ENCODE measurements at places on chromosomes 11 and 22. TPM values are rescaled to one million over a fixed set of nuclear protein-coding genes. Genes with fewer than 3 reads are reported as not detected.
A peak's percentile ranks its signal among the peaks of the same experiment; 100 is the strongest.

CRYBB2 gene
- not detected for total RNA-seq

DNA sequence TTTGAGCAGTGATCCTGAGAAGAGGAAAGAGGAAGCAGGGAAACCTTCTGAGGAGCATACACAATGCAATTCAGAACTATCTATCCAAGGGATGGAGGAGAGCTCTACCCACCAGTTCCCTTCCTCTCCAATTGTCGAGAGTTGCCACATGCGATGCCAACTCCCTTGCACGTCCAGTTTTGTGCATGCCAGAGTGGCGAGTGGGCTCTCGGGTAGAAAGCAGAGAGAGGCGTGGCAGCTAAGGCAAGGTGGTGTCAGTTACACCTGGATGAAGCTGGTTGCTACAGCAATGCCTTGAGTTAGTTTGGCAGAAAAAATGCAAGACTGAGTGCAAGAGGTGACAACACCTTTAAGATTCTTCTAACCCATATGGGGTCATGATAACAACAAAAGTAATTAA is 420.4 kb upstream of the CCDC90B start:
- no peaks in the 10 kb centered on the region for H3K4me1 ChIP-seq
- no peak for DNase-seq
- no peak overlapping the region for H3K4me3 ChIP-seq
- no peak overlapping the region for H3K27ac ChIP-seq

DNA sequence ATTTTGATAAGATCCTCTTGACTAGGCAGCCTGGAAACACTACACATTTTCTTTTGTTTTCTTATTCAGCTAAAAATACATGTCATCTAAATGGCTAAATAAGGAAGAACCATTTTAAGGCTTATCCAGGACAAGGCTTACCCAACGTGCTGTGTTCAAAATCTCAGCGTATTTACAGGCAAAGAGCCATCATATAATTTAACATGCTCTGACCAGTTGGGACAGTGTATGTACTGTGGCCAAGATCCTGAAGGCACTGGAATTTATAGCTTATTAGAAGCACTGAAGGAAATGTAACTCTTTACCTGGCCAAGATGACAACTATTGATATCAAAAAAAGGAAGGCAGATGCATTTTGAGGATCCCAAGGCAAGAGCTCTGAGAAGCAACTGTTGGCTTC is 71.1 kb downstream of the PPFIBP2 start:
- H3K27ac ChIP-seq, result no peak overlapping the region
- H3K4me1 ChIP-seq, result peaks cover 3% of the 10 kb centered on the region
- H3K27me3 ChIP-seq, result no peaks in the 10 kb centered on the region
- no peak overlapping the region for H3K4me3 ChIP-seq

GGTLC2 gene
- total RNA-seq, result 0.76 TPM

LPXN gene
- total RNA-seq, result 16.8 TPM

DNA sequence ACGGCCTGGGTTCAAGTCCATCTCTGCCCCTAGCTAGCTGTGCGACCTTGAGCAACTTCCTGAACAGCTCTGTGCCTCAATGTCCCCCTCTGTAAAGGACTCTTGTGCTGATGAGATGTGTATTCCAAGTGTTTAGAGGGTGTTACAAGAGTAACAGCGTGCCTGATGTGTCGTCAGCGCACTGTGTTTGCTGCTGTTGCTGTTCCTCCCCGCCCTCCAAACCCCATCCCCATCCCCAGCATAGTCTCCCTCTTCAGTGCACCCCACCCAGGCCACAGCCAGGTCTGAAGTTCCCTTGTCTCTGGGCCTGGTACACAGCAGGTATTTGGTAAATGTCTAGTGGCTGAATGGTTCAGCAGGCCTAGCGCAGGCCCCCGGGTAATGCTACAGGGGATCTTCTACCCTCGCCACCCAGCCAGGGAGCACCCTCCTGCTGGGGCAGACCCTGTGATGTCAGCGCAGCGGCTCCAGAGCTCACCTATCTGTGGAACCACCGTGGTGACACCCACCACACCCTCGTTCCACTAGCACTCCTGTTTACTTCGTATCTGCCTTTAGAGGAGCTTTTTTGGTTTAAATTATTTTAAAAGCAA is 10.3 kb downstream of the CBX7 start:
- H3K36me3 ChIP-seq, result no peaks in the 10 kb centered on the region
- no peaks in the 10 kb centered on the region for H3K27me3 ChIP-seq
- no peaks in the 10 kb centered on the region for H3K4me1 ChIP-seq
- no peak overlapping the region for H3K27ac ChIP-seq
- H3K4me3 ChIP-seq, result no peak overlapping the region

DNA sequence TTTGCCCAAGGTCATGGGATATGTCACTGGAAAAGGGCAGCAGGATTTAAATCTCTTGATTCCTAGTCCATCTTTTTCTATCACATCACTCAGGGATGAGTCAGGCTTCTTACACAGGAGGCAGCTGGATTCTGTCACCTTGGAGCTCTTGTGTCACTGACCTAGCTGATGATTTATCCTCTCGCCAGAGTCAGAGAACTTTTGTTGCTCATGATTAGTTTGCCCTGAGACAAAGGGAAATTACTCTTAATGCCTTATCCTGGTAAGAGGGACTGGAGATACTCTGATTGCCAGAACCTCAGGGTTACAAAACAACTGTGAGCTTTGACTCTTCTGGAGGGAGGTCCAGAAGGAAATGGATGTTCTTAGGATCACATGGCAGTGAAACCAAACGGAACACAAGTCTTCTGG is 10.1 kb downstream of the COA4 start:
- H3K4me3 ChIP-seq, result no peak overlapping the region
- H3K36me3 ChIP-seq, result peaks cover 5% of the 10 kb centered on the region
- H3K27ac ChIP-seq, result peak overlapping the region; percentile 2
- peaks cover 3% of the 10 kb centered on the region for H3K4me1 ChIP-seq

GRCh38 chr11:58629857-58630256 is 7.4 kb downstream of the CNTF start:
- H3K36me3 ChIP-seq, result no peaks in the 10 kb centered on the region
- H3K27me3 ChIP-seq, result no peaks in the 10 kb centered on the region
- no peak for DNase-seq

PDE3B gene
- total RNA-seq, result 7.4 TPM

PRR33 gene
- total RNA-seq, result not detected

DNA sequence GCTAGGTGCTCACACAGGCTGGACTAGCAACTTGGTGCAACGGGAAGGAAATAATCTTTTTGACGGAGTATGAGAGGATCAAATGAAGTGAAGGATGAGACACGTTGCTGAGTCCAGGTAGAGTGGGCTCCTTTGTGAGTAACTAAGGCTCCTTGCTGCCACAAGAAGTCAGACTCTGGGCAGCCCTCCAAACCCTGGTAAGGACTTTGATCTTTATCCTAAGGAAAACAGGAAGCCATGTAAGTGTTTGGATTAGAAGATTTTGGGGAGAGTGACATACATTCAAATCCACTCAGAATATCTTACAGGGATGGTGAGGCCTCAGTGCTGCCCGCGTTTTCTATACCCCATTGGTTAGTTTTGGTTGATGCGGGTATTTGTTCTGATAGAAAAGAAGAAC is 155.9 kb upstream of the RAG2 start:
- no peak for DNase-seq
- H3K27ac ChIP-seq, result no peak overlapping the region
- H3K27me3 ChIP-seq, result no peaks in the 10 kb centered on the region
- no peaks in the 10 kb centered on the region for H3K4me1 ChIP-seq
- no peak overlapping the region for H3K4me3 ChIP-seq
- no peaks in the 10 kb centered on the region for H3K36me3 ChIP-seq

- H3K27me3 ChIP-seq, result no peaks in the 10 kb centered on the region
- H3K4me1 ChIP-seq, result no peaks in the 10 kb centered on the region
- no peaks in the 10 kb centered on the region for H3K36me3 ChIP-seq
Observed at GRCh38 chr22:41555325-41555982, 5.4 kb upstream of the CSDC2 start.

DNA sequence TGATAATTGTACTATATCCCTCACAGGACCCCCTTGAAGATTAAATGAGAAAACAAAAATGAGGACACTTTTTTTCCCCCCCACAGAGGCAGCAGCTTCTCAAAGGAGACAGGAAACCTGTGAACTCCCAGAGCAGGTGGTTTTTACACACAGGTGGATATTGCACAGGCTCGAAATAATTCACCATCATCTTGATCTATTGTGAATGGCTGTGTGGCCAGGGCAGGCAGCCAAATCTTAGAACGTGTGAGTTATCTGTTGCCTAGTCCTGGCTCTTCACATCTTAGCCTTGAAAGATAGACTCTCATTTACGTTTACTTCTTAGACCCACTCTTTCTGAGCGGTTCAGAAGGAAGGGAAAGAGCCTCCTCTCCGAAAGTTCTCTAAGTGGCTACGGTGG is 23.5 kb downstream of the PPFIBP2 start:
- H3K4me3 ChIP-seq, result no peak overlapping the region
- no peaks in the 10 kb centered on the region for H3K36me3 ChIP-seq
- H3K27me3 ChIP-seq, result no peaks in the 10 kb centered on the region
- no peaks in the 10 kb centered on the region for H3K4me1 ChIP-seq
- no peak for DNase-seq

ARHGAP32 gene
- total RNA-seq, result 30.8 TPM

DNA sequence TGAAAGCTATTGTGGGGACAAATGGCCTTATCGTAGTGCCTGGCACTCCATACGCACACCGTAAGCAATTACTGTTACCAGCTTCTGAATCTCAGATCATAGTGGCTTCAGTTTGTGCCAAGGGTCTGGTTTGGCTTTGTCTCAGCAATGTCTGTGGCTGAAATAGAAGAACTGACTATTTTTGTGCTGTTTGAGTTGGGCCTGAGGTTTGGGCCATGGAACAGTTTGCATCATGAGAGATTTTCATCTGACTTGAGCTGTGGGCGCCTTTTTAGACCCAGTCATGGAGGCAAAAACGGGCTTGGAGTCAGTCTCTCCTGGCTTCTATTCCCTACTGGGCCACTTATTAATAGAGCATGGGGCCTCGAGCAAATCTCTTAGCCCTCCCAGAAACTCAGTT is 121.1 kb upstream of the CRYBB3 start:
- DNase-seq, result no peak
- H3K4me3 ChIP-seq, result no peak overlapping the region
- H3K36me3 ChIP-seq, result no peaks in the 10 kb centered on the region
- H3K4me1 ChIP-seq, result no peaks in the 10 kb centered on the region
- no peak overlapping the region for H3K27ac ChIP-seq
- H3K27me3 ChIP-seq, result no peaks in the 10 kb centered on the region

GRCh38 chr11:102614485-102614884 is 10.6 kb downstream of the MMP20 start:
- no peak overlapping the region for H3K27ac ChIP-seq
- H3K27me3 ChIP-seq, result no peaks in the 10 kb centered on the region
- peaks cover 3% of the 10 kb centered on the region for H3K4me1 ChIP-seq
- H3K36me3 ChIP-seq, result no peaks in the 10 kb centered on the region

TRIM22 gene
- 80.9 TPM for total RNA-seq

B3GAT1 gene
- total RNA-seq, result 3.7 TPM

- H3K4me1 ChIP-seq, result peaks cover 3% of the 10 kb centered on the region
- no peaks in the 10 kb centered on the region for H3K27me3 ChIP-seq
- H3K36me3 ChIP-seq, result no peaks in the 10 kb centered on the region
- no peak for DNase-seq
- peak overlapping the region; percentile 98 for H3K4me3 ChIP-seq
Observed at GRCh38 chr11:3796002-3796311, 1.4 kb downstream of the NUP98 start.

- H3K4me3 ChIP-seq, result peak overlapping the region; percentile 56
- peaks cover 5% of the 10 kb centered on the region for H3K4me1 ChIP-seq
- no peaks in the 10 kb centered on the region for H3K27me3 ChIP-seq
Observed at GRCh38 chr11:67267188-67268080, 1.2 kb downstream of the GRK2 start.

DNA sequence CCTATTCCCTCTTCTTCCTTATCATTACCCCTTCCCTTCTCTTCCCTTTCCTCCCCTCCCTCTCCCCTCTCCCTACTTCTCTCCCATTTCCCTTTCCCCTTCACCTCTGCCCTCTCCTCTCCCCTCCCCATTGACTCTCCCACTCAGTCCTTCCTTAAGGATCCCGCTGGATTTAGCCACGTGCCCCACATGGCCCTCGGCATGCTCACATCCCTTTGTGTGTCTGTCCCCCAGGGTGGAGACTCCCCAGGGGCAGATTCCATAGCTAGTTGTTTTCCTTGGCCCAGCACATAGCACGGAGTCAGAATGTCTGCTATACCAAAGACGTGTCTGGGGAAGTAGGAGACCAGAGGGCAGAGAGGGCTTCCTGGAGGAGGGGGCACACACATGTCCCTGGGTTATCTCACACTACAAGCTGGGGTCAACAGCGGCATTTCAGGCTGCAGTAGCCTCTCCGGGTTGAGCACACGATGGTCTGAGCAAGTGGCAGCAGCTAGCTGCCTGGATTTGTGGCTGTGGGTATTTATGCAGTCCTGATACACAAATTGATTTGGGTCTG is 487.0 kb downstream of the TBC1D22A start:
- no peak for DNase-seq
- no peak overlapping the region for H3K4me3 ChIP-seq
- H3K4me1 ChIP-seq, result no peaks in the 10 kb centered on the region
- H3K27ac ChIP-seq, result no peak overlapping the region
- no peaks in the 10 kb centered on the region for H3K27me3 ChIP-seq
- no peaks in the 10 kb centered on the region for H3K36me3 ChIP-seq

ZNF70 gene
- 6.6 TPM for total RNA-seq

DNA sequence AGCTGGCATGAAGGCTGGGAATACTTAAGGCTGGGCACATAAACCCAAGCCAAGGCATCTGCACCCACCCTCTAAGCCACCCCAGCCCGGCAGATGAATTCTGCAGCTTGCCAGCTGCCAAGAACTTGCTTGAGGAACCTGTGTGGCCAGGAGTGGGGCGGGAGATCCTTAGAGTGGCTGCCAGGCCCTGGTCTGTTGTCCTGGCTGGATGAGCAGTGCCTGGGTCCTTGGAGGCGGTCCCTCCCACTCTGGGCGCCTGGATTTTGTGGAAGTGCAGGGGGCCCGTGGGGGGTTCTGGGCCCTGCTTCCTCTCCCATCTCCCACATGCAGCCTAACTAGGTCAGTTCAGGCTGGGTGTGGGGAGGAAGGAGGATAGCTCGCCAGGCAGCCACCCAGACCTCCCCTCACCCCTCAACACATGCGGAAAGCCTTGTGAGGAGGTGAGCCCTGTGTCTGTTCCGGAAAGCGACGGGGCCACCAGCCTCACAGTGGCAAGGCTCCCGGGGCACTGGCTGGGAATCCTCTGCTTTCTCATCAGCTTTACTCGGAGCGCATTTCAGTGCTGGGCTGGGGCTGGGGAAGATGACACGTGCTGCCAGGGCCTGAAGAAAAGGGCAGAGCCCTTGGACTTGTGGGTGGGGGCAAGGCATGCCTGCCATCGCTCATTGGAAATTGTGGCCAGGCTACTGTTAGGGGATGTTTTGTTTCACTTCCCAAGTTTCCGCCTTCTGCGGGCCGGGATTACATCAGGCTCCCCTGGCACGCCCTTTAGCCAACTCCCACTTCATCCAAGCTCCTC is 8.4 kb downstream of the DAGLA start:
- no peak overlapping the region for H3K4me3 ChIP-seq
- peaks cover 3% of the 10 kb centered on the region for H3K4me1 ChIP-seq
- H3K27me3 ChIP-seq, result no peaks in the 10 kb centered on the region
- H3K36me3 ChIP-seq, result no peaks in the 10 kb centered on the region

GRCh38 chr11:64222651-64223000 is 3.4 kb downstream of the TRPT1 start:
- DNase-seq, result no peak
- no peak overlapping the region for H3K27ac ChIP-seq
- H3K27me3 ChIP-seq, result no peaks in the 10 kb centered on the region
- H3K4me3 ChIP-seq, result no peak overlapping the region
- H3K4me1 ChIP-seq, result no peaks in the 10 kb centered on the region

Data from kidney (tissue), 22 donors.